ENCODE measurements at places on chromosomes 16 and 17.

DNA sequence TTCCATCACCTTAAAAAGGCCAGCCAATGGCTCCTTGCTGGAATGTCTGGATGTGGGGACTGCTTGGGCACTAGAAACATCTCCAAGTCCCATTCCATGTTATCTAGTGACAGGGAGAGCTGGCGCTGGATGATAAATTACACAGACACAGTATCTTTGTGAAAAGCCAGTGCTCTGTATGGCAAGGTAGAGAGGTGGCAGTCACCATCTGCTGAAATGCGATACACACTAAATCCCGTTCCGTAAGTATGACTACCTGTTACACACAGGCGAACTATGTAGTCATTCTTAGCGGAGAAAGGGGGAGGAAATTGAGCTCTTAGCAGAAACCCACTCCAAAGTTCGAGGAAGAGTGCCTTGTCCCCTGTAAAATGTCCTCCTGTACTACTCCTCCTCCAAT, 81.0 kb upstream of the MYOCD start:
- DNase-seq, result no peak

- peak; percentile 74 for DNase-seq
Observed at GRCh38 chr16:23124315-23124714, 24.9 kb downstream of the USP31 start.

GRCh38 chr16:14100825-14101224, 29.7 kb downstream of the MRTFB start:
- no peak for DNase-seq

DNA sequence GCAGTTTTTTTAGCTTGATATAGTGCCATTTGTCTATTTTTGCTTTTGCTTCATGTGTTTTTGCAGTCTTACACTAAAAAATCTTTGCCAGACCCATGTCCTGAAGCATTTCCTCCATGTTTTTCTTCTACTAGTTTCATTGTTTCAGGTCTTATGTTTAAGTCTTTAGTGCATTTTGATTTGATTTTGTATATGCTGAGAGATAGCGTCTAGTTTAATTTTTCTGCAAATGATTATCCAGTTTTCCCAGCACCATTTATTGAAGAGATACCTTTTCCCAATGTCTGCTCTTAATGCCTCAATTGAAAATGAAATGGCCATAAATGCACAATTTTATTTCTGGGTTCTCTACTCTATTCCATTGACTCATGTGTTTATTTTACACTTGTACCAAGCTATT, 40.8 kb upstream of the NACA2 start:
- DNase-seq, result no peak

GRCh38 chr17:44967026-44967906, 837 bp downstream of the C1QL1 start:
- no peak for DNase-seq
